Urothelium cell line (cell line): ENCODE measurements at places on chromosomes 4 and X.
A peak's percentile ranks its signal among the peaks of the same experiment; 100 is the strongest.

DNA sequence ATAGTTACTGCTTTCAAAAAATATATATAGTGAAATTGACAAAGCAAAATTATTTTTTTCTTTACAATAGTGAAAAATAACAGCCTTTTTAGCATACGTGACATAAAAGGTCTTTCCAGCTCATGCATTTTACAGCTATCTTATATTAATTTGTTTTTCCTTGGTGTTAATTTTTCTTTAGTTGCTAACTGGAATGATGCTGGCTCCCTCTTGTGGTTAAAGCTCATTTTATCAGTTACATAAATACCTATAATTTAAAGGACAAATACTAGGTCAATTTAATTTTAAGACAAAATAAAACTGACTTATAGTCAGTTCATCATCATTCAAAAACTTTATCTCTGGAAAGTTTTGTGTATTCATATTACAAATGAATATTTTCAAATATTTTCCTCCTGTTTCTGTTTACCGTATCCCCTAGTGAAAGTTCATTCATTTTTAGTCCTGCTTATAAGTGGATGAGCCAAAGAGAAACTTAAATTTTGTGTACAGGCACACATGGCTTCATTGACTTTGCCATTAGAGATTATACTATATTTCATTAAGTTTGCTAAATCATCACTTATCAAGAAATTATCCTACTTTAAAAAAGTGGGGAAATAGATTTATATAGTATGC is 9.9 kb upstream of the ANAPC4 start:
- no peak for DNase-seq

DNA sequence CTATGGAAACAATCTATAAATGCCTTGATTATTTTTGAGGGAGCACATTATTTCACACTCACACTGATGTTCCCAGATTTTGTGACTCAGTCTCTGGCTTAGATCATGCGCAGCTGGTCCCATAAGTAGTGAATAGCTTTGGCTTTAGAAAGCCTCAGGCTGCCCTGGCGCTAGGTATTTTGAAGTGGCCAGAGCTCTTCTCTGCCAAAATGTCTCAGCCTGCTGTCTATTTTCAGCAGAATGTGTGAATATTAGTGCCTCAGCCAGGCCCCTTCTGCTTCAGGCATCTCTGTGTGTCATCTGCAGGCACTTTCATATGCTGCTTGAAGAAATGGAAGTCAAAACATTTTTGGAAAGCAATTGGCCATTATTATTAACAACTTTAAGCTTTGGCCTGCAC is 931.0 kb upstream of the INTU start:
- no peak for DNase-seq

GRCh38 chr4:108527723-108528122 is 92.7 kb upstream of the RPL34 start:
- DNase-seq, result no peak

- DNase-seq, result no peak
These were observed 96.9 kb downstream of the NPFFR2 start for GRCh38 chr4:72128741-72129140.

DNA sequence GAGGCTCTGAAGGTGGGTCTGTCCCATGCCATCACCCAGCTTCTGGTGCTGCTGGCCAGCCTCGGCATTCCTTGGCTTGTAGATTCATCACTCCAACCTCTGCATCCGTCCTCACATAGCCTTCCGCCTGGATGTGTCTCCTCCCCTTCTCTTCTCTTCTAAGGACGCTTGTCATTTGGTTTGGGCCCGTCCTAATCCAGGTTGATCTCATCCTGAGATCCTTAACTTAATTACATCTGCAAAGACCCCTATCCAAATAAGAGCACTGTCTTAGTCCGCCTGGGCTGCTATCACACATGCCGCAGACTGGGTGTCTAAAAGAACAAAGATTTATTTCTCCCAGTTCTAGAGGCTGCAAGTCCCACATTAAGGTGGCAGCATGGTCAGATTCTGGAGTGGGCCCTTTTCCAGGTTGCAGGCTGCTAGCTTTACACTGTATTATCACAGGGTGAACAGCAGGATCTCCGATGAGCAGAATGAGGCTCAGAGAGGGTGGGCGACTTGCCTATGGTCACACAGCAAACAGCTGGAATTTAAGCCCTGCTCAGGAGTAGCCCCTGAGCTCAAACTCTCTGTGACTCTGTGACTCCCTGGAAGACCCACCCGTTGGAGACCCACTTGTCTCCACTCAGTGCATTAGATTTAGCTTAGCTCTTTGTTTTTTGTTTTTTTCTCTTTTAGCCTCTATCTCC is 113.1 kb downstream of the STK32B start:
- no peak for DNase-seq

GRCh38 chr4:23911675-23912455 is 22.0 kb upstream of the PPARGC1A start:
- no peak for DNase-seq

DNA sequence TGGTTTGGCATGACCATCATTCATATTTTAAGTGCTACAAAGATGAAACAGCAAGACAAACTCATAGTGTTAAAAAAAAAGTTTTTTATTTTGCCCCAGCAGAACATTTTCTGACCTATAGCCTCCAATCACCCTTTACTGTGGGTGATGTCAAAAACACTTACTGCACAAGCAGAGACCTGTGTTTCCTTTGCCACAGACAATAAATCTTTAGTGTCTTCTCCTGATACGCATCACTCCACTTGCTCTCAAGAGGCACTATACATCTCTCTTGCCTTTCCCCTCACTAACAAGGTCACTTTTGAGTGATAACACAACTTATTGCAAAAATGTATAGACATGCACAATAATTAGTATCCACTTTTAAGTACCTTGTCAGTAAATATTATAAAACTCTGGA is 125.6 kb downstream of the ANTXR2 start:
- no peak for DNase-seq

DNA sequence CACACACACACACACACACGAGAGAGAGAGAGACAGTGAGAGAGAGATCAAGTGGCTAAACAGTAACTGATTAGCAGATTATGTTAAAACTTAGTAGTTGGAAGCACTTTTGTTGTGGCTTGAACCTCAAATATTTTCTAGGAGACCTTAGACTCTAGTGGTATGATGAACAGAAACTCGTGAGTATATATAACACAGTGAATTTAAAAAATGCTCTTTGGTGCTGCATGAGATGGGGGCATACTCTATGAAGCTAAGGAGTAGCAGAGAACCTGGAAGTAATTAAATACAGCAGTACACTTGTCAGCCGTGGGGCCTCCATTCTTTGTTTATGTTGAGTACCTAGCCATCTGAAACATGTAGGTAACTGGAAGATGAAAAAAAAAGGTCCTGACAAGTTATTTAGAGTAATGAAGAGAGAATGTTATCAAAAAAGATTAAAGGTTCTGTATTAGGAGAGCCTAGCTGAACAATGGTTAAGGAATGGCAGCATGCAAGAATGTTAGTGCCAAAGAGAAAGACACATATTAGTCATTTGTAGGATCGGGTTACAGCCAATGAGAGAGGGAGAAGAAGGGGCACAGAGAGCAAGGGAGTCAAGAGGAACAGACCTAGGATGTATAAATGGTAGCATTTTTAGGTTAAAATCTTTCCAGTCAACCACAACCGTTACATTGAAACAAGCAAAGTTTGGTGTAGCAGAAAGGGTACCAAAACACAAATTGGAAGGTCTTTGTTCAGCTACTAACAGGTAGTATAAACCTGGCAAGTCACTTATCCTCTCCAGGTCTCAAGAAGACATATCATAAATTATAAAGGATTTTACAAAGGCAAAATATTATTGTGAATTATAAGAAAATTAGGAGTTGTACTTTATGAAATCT is 316.7 kb upstream of the DIPK2B start:
- peak; percentile 33 for DNase-seq

- DNase-seq, result peak; percentile 37
These were observed 145.5 kb downstream of the NWD2 start for GRCh38 chr4:37389967-37390580.

DNA sequence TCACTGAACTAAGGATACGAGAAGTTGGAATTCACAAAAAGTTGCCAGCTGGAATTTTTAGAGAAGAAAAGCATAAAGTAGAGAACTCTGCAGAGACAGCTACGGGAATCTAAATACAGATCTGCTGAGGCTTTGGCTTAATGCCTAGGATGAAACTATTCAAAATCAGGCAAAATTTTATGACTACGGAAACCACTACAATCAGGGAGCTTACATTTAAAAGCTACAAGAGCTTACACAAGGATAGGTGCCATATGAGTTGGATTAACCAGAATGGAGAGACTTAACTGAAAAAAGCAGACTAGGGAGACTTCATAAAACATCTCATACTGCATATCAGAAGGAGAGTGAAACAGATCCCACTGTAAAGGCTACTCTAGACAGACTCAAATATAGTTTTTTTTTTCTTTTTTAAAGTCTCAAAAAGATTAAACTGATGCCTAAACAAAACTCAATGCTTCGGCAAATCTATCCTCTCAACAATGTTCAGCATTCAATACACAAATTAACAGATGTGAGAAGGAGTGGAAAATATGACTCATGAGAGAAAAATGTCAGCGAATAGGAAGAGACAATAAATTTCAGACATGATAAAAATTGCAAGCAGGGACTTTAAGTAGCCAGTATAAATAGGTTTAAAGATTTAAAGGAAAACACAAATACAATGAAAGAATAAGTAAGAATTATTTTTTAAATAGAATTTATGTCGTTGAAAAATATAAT is 586.1 kb downstream of the FSTL5 start:
- DNase-seq, result peak; percentile 25

GRCh38 chr4:163473576-163473975 is at the start of gene TKTL2:
Gene TKTL2 (minus strand): TSS chr4:163473754. CDS start chr4:163473734, 20 bp downstream.
- no peak for DNase-seq

GRCh38 chr4:108651014-108651791 is 804 bp downstream of the OSTC start:
- peak; percentile 36 for DNase-seq

- no peak for DNase-seq
These were observed 104.5 kb upstream of the AGA start for GRCh38 chr4:177546745-177547144.

- DNase-seq, result no peak
These were observed 22.8 kb downstream of the STAP1 start for GRCh38 chr4:67581208-67581857.

DNA sequence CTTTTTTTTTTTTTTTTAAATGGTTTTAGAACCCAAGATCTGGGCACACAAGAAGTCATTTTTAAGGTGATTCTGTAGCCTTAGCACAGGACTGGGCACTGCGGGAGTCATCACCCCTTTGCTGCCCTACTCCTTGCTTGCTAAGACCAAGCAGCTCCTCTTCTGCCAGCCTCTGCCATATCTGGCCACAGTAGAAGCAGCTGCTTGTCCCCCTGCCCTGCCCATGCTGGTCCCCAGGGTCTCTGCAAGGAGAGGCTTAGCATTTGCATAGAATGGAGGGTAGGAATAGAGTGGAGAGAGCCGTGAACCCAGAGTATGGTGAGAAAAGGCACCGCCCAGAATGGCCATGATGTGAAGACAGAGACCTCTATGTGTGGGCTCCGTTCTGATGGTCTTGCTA is 109.3 kb downstream of the ADRA2C start:
- no peak for DNase-seq

- DNase-seq, result peak; percentile 26
These were observed 867 bp downstream of the TIFA start for GRCh38 chr4:112284662-112285411.

DNA sequence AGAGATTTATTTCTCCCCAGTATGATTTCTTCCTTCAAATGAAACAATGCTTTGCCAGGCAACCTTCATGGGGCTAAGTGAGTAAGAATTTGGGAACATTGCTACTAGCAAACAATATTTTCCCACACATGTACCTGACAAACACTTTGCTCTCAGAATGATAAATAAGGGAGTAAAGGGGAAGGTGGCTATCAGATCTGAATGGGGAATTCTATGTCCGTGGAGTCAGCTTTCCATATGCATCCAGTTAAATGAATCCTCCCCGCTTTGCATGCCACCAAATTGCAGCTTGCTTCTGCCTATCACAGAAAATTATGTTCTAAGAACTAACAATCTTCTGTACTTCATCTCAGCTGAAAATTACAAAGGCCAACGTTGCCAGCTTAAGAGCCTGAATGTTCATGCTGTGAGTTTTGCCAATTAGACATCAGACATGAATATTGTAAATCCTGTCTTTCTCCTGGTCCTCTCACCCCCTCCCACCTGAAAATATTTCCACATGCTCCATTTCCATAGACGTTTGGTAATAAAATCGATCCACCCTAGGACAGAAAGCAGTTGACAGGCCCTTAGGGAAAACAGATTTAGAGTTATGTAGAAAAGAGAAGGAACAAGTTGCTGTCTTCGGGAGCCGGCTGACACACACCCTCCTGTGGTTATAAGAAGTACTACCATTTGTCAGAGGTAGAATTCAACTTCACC is 6.3 kb downstream of the MEPE start:
- DNase-seq, result peak; percentile 50

DNA sequence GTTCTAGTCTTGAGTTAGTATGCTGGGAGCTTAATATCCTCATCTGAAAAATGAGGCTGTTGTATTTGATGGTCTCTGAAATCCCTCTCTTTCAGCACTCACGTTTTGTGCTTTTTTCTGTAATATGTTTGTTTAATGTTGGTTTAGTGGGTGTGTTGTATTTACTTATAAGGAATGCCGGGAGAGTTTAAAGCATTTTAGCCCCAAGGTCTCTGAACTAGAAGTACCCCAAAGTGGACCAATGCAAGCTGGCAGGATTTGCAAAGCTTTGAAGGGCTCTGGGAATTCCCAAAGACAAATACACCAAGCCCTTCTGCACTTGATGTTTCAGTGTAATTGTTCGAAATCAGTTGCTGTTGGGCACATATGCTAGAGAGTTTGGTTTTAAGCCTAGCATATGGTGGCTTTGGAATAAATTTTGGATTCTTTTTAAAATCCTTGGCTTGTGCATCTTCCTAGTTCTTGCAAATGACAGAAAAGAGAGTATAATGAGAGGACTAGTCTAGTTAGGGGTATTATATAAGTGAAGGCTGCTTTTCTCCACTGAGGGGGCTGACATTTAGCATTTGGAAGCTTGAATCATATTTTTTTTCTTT is 371.4 kb upstream of the BOD1L1 start:
- no peak for DNase-seq

DNA sequence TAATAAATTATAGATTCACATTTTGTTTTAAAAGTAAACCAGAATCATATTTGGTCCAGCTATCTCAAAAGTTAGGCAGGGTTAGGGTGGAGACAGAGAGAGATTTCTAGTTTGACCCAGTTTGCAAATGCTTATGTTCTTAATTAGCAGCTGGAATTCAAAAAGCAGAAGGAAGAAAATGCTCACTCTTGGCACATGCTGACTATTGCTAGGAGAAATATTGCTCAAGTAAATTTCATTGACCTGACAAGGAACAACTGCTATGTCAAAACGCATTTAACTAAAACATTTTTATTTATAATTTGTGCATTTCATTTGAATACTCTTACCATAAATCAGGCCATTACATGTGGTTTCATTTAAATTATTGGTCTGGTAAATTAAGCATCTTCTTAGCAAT is 131.8 kb downstream of the GLRA3 start:
- no peak for DNase-seq

GRCh38 chr4:623914-624566 is 1.3 kb upstream of the PDE6B start:
- no peak for DNase-seq

DNA sequence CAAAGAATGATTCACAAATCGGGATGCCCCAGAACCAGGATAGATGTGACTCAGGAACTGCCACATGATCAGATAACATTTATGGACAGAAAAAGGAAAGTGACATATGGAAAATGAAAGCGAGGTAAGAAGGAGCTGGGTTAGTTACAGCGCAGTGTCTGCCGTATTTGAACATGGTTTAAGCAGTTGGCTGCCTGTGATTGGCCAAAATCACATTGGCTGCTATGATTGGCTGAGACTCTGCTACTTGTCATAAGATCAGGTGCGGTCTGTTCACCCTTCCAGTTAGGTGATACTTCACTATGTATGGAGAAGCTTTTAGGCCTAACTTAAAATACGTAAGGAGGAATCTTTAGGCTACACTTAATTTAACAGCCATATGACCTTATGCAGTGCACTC is 322.7 kb upstream of the HAND2 start:
- DNase-seq, result no peak
